Stimulated activated CD8-positive, alpha-beta memory T cell treated with anti-CD3 and anti-CD28 coated beads, Interleukin-7, amount 100 ng/mL, for 48 hours (primary cell): ENCODE measurements at places on chromosomes 16 and 17.

GRCh38 chr16:21274172-21274726, 3.8 kb downstream of the CRYM start:
- DNase-seq = no peak

GRCh38 chr16:58732545-58733247, 1.4 kb downstream of the GOT2 start:
- no peak for DNase-seq

DNA sequence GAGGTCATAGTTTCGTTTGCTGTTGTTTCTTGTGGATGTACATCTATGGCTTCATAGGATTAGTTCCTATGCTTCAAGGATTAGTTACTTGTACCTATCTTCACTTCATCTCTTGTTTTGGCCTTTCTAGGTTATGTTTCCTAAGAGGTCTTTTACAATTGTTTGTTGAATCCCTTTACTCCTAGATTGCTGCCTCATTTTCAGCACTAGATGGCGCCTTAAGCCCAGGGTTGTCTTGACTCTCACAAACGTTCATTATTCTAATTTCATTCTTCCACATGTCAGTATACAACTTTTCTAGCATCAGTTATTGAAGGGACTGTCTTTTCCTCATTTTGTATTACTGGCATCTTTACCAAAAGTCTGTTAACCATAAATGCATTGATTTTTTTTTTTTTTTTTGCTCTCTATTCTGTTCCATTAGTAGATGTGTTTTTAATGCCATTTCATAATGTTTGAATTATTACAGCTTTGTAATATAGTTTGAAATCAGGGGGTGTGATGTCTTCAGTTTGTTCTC, 45.0 kb upstream of the NACA2 start:
- DNase-seq = no peak

DNA sequence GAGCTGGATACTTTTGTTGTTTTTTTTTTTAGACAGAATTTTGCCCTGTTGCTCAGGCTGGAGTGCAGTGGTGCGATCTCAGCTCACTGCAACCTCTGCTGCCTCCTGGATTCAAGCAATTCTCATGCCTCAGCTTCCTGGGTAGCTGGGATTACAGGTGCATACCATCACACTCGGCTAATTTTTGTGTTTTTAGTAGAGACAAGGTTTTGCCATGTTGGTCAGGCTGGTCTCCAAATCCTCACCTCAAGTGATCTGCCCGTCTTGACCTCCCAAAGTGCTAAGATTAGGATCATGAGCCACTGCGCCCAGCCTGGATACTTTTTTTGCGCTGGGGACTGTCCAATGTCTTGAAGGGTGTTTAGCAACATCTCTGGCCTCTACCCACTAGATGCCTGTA, 32.6 kb upstream of the XYLT1 start:
- DNase-seq = no peak

DNA sequence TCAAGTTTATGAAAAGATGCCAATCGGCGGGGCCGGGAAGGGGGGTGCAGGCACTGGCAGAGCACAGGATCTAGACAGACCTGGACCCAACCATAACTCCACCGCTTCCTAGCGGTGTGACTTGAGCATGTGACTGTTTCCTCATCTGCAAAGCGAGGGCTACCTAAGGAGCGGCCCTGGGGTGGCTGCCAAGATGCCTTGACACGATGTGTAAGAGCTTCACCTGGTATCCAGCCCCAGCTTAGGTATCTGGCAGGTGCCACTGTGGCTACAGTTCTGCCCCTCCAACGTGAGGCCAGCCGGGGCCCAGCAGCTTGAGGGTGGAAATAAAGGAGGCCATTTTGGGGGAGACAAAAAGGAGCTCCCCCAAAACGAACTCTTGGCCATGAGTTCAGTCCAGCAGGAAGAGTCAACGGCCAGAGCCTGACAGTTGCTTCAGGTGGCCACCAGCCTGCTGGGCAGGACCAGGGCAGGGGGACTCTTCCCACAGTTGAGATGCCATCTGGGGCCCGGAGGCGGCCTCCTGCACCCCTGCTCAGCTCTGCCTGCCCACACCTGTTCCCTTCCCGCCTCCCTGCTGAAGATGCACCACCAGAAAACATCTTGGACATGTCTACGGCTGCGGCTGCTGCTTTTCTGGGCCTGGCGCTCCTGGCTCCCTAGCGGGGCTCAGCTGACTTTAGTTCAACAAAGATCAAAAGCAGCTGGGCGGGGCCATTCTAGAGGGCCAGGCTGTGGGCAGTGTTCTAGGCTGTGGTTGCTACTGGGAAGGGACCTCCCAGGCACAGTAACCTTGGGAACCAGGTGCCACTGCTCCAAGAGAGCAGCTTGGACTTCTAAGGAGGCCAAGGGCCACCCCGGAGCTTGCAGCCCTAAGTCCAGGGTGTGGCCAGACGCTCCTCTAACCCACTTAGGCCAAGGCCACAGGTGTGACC, 3.4 kb upstream of the MTSS2 start:
- no peak for DNase-seq

DNA sequence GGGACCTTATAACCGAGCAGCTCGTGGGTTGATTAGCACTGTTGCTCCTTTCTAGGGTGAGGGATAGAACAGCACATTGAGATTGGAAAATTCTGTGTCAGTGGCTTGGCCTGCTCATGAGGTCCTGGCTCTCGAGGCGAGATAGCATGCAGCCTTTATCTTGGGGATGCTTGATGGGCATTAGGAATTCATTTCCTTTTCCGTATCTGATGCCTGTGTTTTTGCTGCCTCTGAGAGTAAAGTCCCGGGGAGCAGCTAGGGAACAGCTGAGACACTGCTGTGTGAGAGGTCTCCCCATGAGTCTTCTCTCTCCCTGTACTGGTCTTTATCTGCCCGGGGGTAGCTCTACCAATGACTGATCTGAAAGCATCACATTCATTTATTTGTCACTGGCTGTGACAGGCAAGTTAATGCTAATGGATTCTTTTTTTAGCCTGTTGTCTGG, 14.5 kb downstream of the MSI2 start:
- no peak for DNase-seq

DNA sequence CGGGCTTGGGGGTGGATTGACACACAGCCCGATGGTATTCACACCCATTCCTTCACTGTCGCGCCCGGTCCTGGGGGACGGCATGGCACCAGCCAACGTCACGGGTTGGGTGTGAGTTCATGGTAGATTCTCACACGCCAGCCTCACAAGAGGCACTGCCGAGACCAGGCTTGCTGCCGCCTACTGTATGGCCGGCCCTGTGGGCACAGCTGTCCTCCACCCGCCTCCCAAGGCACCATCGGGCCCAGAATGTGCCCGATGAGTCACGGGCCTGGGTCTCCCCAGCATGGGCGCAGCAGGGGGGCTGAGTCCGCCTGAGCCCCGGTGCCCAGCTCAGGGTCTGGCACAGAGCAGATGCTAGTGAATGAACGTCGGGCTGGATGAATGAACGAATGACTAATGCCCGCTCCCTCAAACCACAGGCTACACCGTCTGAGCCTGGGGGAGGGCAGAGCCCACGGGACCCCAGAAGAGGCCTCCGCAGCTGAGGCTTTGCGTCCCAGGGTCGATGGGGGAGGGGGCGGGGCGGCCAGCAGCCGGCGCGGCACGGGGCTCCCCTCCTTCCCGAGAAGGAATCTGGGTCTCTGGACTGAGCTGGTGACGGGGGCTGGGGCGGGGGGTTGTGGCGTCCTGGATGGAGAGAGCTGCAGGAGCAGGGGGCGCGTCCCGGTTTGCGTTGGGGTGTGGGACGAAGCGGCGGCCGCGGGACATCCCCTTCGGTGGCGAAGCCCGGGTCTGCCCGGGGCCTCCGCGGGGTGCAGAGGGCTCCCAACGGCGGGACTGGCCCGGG, 829 bp downstream of the PITPNM3 start:
- no peak for DNase-seq

GRCh38 chr16:30369938-30370455, 297 bp downstream of the TBC1D10B start:
- no peak for DNase-seq

GRCh38 chr16:68744744-68745280, 7.7 kb downstream of the CDH1 start:
- DNase-seq = no peak

- no peak for DNase-seq
These were observed 1.0 kb downstream of the ORAI3 start for GRCh38 chr16:30949650-30950515.

- peak; percentile 55 for DNase-seq
These were observed 97.6 kb downstream of the MRM3 start for GRCh38 chr17:879546-880442.

GRCh38 chr16:47916266-47916665, 239.5 kb downstream of the ABCC12 start:
- no peak for DNase-seq
